HAP-1 (cell line): ENCODE measurements at places on chromosomes 7 and 10.

DNA sequence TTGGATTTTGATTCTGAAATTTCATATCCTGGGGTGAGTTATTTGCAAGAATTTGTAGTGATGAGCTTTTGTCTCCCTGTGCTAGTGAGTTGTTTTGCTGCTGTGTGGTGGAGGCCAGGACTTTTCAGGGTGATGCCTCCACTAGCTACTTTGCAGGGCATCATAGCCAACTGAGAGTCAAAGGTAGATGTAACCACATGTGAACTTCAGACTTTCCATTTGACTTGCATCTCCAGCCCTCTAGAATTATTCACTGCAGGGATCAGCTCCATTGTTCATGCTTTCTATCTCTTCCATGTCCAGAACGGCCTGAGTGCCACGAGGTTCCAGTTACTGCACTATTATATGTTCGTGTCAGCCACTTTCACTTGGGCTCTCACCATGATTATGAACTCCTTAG, 534.3 kb downstream of the GRM8 start:
- no peak for DNase-seq

DNA sequence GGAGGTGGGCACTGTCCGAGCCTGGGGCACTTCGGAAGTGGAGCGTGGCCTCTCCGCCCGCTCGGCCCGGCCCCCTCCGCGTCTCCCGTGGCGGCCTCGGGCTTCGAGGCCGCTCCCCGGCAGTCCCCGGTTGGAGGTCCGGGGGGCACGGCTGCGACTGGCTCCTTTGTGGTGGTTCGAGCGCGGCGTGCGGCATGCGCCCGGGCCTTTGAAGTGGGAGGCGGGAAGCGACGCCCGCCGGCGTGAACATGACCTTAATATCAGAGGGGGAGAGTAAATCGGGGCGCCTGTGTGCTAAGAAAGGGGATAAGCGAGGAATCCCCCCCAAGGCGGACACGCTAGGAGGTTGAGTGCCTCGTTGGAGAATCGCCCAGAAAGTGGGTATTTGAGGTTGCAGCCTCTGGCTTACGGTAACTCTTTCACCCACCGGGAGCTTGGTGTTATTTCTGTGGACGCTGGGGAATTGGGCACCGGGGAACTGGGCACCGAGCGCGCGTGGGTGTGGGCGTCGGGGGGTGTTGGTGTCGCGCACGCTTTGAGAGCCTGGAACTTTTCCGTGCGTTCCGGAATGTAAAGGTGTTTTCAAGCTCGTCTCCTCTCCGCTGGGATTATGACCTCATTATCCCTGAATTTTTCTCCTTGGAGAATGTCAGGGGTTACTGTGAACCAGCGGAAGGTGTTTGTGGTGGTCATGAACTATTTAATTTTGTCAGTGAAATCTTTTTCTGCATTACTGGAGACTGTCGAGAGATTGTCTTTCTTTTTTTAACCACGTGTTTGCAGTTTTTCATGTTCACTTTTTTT, 660 bp downstream of the SUV39H2 start:
- no peak for DNase-seq

GRCh38 chr7:43244232-43244631, 131.8 kb downstream of the HECW1 start:
- no peak for DNase-seq

DNA sequence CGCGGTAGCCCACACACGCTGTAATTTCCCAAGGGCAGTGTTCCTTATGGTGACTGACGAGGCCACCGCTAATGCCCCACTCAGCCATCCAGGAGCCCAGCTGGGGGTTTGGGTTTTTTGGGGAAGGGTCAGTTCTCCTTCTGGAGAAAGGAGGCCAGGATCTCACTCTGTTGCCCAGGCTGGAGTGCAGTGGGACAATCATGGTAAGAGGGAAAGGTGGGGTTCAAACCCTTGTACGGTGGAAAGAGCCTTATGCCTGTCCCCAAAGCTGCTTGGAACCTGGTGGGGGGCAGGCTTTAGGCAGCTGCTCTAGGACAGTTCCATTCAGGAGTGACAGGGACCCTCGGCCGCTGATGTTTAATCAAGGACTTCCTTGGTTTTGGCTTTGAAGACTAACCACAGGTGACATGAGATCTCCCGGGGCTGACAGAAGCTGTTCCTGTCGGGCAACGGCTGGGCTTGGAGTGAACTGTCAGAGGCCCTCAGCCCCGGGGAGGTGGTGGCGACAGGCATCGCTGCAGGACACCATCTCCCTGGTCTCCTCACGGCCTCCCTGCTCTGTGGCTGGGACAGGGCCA, 84.5 kb downstream of the CARD11 start:
- DNase-seq = no peak

GRCh38 chr10:95640891-95641315, 15.6 kb downstream of the ALDH18A1 start:
- no peak for DNase-seq

DNA sequence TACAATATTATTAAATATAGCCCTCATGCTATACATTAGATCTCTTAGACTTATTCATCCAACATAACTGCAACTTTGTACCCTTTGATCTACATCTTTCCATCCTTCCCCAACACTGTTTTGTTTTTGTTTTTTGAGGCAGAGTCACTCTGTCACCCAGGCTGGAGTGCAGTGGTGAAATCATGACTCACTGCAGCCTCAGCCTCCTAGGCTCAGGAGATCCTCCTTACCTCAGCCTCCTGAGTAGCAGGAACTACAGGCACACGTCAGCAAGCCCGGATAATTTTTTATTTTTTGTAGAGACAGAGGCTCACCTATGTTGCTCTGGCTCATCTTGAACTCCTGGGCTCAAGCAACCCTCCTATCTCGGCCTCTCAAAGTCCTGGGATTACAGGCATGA, 53.3 kb downstream of the NT5C2 start:
- no peak for DNase-seq

DNA sequence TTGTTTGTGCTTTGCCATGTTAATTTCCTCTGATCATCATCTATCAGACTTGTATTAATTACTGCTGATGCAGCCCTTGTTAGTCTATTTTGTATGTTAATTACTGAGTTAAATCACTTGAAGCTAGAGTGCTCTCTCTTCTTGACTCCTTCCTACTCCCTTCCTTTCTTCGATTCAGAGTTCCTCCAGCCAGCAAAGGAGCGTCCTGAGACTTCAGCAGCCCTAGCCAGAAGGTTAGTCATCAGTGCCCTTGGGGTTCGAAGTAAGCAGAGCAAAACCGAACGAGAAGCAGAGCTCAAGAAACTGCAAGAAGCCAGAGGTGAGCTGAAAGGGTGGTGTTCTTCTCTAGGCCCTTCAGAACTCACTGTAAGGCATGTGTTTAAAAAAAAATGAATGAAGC, 32.1 kb downstream of the LOXL4 start:
- no peak for DNase-seq

- DNase-seq = peak; percentile 49
Measured at GRCh38 chr10:129970465-129971364, 6.6 kb upstream of the EBF3 start.

DNA sequence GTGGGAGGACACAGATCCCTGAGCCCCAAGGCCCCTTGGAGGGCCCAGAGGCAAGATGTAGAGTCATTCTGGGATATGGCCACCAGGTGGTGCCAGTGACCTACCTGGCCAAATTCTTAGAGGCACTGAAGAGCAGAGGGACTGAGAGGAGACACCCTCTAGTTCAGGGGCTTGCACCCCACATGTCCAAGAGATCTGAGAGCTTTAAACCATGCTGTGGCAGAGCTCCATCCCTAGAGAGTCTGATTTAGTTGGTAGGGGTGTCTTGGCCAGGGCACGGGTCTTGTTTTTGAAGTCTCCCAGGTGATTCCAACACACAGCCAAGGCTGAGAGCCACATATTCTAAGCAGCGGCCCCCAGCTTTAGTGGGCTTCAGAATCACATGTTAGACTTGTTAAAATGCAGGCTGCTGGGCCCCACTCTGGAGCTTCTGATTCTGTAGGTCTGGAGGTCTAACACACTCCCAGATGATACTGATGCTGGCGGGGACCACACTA, 52.5 kb downstream of the PRF1 start:
- peak; percentile 76 for DNase-seq

GRCh38 chr7:1260244-1260635, 27.6 kb downstream of the UNCX start:
- no peak for DNase-seq

GRCh38 chr7:39105720-39106119, 128.0 kb downstream of the POU6F2 start:
- DNase-seq = no peak

- DNase-seq = no peak
Measured at GRCh38 chr10:63666836-63667383, 145.7 kb downstream of the REEP3 start.

DNA sequence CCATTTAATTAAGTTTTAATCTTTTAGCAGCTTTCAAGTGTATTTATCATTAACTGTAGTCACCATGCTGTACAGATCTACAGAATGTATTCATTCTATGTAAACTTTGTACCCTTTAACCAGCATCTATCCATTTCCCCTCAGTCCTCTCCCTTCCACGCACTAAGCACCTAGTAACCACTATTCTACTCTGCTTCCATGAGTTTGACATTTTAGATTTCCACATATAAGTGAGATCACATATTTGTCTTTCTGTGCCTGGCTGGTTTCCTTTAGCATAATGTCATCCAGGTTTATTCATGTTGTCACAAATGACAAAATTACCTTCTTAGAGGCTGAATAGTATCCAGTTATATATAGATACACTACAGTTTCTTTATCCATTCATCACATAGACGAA, 79.7 kb downstream of the BTAF1 start:
- no peak for DNase-seq

DNA sequence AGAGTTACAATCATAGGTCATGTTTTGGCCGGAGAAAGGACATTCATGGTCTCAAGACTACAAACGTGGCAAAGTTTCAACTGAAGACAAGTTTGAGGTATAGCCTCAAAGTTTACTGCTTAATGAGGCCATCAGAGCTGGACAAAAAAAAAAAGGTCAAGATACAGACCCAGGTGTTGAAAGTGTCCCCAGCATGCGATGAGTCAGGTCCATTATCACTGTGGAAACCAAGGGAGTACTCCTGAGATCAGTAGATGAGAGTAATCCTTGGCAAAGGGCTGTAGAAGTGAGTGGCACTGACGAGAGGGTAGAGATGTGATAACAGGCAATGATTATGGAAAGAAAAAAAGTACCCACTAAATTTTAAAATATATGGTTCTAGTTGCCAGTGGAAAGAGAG, 80.1 kb upstream of the LRRN3 start:
- no peak for DNase-seq

DNA sequence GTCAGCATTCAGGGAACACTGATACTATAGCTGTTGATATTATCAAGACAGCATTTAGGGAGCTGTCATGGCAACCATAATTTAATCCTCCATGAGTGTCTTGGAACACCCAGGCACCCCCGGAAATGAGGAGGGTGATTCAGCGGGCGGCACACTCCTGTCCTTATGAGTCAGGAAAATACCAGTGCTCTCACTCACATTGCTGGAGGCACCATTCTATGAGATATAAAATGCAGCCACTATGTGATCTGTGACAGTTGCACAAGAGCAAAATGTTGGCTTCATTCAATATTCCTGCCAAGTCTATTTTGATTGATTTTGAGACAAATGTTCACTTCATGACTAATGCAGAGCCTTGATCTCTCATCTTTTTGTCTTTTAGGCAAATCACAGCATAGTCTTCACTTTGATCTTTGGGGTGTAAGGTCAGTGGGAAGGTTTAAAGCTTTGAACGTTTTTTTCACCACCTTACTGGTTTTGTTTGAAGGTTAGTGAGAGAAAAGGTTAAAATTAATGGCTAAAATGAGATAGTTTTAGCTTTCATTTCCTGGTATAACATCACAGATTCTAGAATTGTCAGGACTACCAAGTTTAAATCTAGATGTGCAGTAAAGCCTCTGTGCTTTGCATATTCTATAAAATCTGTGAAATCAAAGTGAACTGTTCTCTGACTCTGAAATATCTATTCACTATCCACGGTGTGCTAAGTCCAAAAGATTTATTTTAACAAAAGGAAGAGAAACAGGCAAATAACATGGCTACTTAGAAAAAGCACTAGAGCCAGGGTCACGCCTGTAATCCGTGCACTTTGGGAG, 12.4 kb upstream of the ARHGAP12 start:
- peak; percentile 18 for DNase-seq

- DNase-seq = no peak
Measured at GRCh38 chr7:135786911-135787310, 38.3 kb upstream of the FAM180A start.

GRCh38 chr10:13518076-13518692, 10.6 kb downstream of the BEND7 start:
- no peak for DNase-seq

DNA sequence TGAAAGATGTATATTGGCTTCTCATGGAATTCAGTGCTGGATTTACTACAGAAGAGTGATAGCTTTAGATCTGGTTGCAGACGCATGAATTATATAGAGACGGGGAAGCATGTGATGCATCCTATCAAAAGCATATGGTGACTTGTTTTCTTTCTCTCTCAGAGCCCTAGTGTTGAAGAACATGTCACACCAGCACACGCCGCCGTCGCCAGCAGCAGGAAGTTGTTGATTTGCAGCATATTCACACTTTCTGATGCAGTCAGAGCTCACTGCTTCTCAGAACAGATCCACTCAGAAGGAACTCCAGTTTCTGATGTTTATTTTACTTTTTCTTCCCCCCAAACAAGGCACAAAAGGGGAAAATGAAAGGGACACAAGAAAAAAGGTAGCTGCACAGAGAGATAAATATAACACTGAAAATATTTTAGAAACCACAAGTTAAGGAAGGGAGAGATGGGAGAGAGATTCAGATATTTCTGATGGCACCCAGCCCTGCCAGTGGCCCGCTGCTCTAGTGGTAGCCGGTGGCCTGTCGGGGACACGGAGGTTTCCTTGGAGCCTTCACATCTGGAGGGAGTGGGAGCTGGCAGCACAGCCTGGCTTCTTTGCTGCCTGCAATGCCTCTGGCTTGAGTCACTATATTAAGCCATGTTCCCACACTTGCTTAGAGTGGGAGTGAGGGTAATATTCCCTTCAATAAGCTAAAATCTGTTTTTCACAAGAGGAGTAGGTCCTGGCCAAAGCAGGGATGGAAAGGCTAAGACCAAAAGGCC, 123.2 kb downstream of the NRP1 start:
- DNase-seq = peak; percentile 11

DNA sequence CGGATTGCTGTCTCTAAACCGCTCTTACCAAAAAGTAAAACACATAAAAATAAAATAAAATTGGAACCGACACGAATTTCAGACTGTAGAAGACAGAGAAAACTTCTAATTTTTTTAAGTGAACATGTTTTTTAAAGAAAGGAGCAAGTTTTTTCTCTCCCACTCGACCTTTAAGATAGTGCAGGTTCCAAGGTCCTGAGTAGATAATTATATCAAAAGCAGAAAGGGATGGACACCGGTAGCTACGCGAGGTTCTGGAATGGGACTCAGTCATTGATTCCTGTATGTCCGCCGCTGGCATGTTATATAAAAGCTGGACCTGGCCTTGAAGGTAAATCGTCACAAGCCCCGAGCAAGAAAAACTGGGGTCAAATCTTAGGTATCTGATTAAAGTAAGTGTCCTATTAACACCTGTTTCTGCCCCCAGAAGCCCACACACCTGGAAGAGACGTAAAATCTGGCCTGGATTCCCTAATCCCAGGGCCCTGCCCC, 462 bp upstream of the CISD1 start:
- no peak for DNase-seq
